ENCODE measurements at places on chromosomes 4 and X. TPM values are rescaled to one million over a fixed set of nuclear protein-coding genes. Genes with fewer than 3 reads are reported as not detected.

DNA sequence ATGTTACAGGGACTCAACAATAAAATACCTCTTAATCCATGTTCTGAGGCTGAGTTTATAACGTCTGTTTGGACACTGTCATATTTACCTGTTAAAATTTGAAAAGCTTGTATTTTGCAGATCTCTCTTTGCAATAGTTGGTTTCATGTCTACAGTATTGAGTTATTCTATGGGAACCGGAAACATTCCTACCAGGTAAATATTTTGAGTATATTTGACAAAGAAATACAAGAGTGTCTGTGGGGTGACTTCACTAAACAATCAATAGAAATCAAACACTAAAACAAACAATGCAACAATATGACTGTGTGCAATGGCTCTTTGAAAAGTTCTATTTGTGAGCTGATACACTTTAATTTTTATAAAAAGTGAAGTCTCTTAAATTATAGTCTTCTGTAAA lies 47.7 kb upstream of the CXCL8 start:
- H3K4me1 ChIP-seq, result no peaks in the 10 kb centered on the region
- DNase-seq, result no peak
- H3K4me3 ChIP-seq, result no peak overlapping the region
- H3K27ac ChIP-seq, result no peak overlapping the region

DNA sequence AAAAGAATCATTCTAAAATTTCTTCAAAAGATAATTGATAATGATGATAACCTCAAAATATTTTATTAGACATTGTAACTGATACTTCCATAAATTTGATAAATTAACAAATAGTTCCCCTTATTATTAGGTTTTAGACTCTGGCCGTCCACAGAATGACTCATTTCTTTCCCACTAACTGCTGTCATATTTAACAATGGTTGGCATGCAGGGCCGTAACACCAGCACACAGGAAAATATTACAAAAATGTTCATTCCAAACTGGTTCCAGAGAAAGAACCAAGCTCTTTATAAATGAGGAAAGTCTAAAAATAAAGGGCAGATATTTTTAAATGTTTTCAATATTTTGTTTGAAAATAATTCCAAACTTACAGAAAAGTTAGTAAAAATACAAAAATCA lies 28.2 kb downstream of the WDFY3 start:
- peak overlapping the region; percentile 51 for H3K27ac ChIP-seq
- peaks cover 31% of the 10 kb centered on the region for H3K4me1 ChIP-seq
- H3K4me3 ChIP-seq, result no peak overlapping the region

DNA sequence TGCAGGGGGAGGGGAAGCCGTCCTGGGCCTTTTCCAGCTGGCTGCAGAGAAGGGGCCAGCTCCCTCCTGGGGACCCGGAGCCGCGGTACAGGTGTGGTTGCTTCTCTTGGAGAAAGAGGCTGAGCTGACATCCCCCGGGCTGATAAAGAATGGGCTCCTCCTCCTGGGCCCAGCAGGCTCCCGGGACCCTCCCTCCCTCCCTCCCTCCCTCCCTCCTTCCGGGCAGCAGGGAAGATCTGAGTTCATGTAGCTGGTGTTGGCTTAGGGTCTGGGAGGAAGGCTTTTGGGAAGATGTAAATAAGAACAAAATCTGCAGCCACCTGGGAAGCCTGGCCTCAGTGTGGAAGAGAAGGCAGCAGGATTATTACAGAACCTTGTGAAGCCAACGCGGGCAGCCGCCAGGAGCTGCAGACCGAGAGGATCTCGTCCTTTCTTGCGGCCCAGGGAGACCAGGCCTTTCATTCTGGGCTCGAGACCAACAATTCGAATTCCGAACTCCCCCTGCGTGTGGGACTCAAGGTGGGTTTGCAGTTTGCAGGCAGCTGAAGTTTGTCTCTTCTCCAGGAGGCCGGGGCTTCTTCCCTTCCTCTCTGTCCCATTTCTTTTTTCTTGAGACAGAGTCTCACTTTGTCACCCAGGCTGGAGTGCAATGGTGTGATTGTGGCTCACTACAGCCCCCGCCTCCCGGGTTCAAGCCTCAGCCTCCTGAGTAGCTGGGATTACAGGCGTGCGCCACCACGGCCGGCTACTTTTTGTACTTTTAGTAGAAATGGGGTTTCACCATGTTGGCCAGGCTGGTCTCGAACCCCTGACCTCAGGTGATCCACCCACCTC lies at the start of gene PLCXD1:
Gene PLCXD1, plus strand, starts transcription at position 216 of the 834 bp plus-strand sequence. CDS start 2,807 bp downstream, outside the sequence.
- peak; percentile 52 for DNase-seq
- peaks cover 8% of the 10 kb centered on the region for H3K27me3 ChIP-seq
- peaks cover 17% of the 10 kb centered on the region for H3K36me3 ChIP-seq
- H3K27ac ChIP-seq, result peak within 1 kb of the TSS; percentile 65
- H3K4me3 ChIP-seq, result peak within 1 kb of the TSS; percentile 37

The GAB1 gene
- total RNA-seq, result 59.2 TPM

DNA sequence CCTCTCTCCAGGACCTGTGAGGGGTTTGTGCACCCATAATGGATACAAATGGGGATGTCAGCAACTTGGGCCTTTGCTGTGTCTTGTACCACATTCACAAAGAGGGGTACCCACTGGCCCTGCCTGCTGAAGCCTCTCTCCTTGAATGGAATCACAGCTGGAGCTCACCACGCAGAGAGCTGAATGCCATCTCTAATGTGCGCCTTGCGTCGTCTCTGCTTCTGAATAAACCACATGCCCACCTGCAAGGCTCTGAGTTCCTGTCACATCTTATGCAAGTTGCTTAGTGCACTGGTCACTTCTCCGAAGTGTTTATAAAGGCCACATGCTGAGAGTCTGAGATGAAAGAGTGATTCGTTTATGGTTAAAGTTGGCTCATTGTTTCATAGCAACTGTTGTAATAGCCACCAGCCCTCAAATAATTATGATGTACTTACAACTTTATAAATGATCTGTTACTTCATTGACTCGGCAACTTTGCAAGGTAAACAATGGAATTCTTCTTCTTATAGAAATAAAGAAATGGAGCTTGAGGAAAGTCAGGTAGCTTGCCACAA lies 6.2 kb upstream of the PUDP start:
- no peak overlapping the region for H3K27ac ChIP-seq
- no peaks in the 10 kb centered on the region for H3K27me3 ChIP-seq
- DNase-seq, result no peak
- H3K4me3 ChIP-seq, result no peak overlapping the region
- no peaks in the 10 kb centered on the region for H3K36me3 ChIP-seq
- no peaks in the 10 kb centered on the region for H3K4me1 ChIP-seq

The FRMD7 gene
- not detected for total RNA-seq

DNA sequence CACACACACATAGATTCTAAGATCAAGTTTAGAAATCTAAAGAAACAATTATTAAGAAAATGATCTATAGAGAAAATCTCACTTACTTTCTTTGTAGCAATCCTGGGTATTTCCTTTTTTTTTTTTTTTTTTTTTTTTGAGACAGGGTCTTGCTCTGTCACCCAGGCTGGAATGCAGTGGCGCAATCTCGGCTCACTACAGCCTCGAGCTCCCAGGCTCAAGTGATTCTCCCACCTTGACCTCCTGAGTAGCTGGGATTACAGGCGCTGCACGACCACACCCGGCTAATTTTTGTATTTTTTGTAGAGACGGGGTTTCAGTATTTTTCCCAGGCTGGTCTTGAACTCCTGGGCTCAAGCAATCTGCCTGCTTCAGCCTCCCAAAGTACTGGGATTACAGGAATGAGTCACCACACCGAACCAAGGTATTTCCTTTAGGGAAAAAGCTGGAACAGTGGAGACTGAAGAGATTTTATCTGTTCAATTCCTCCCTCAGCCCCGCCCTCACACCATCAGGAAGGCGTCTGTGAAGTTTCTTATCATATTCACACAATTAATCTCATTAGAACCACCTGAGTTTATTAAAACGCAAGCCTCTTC lies at the start of gene TRIML2:
Gene TRIML2, minus strand, starts transcription at position 447 of the 599 bp plus-strand sequence. CDS start 4,235 bp downstream, outside the sequence.
- H3K27ac ChIP-seq, result no peak within 1 kb of the TSS
- no peaks in the 10 kb centered on the region for H3K27me3 ChIP-seq
- H3K4me1 ChIP-seq, result no peaks in the 10 kb centered on the region
- no peak for DNase-seq
- no peaks in the 10 kb centered on the region for H3K36me3 ChIP-seq
- no peak within 1 kb of the TSS for H3K4me3 ChIP-seq

DNA sequence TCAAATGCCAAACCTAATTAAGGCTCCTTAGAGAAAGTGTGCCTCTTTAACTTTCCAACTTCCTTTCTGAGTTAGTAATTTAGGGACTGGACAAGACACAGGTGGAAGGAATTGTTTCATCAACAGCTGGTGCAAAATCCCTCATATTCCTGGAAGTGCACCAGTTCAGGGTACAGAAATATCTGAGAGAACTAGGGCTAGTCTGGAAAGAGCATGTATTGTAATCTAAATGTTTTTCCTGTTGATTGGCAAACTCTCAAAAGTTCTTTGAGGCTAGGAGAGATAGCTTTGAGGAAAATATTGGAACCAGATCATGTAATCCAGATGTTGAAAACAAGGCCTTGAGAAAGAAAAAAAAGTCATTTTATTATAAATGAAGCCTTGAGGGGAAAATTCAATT lies 98.1 kb upstream of the C1GALT1C1 start:
- no peak overlapping the region for H3K27ac ChIP-seq
- DNase-seq, result no peak
- no peaks in the 10 kb centered on the region for H3K27me3 ChIP-seq
- H3K4me3 ChIP-seq, result no peak overlapping the region

DNA sequence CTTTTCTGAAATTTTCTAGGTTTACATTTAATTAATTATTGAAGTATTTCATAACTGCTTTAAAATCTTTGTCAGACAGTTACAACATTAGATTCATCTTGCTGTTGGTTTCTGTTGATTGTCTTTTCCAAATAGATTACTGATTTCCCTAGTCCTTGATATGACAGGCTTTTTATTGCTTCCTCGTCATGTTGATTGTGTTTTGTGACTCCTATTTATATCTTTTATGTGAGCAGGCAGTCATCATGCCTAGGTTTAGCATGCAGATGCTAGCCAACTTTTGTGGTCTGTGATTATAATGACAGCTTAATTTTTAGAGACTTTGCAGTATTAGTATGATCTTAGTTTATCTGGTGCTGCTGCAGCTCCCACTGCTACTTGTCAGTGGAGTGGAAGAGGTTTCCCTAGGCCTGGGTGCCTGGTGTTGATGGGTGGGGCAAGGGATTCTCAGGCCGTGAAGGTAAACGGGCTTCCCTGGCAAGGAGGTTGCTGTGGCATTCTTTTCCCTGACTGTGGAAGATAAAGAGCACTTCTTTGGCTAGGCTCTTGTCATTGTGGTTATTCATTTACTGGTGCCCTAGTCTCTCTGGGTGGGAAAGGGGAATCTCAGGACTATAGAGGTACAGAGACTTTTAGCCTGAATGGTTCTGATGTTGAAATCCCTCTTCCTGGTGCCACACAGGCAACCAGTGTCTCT lies 65.7 kb downstream of the SERPINA7 start:
- no peak overlapping the region for H3K4me3 ChIP-seq
- H3K27me3 ChIP-seq, result no peaks in the 10 kb centered on the region
- H3K27ac ChIP-seq, result no peak overlapping the region
- no peaks in the 10 kb centered on the region for H3K36me3 ChIP-seq

The PAGE1 gene
- not detected for total RNA-seq

The PCDH18 gene
- total RNA-seq, result 108 TPM

The PHKA1 gene
- 6.1 TPM for total RNA-seq

The OPN1LW gene
- not detected for total RNA-seq

GRCh38 chrX:38804682-38805431 lies 3.6 kb downstream of the MID1IP1 start:
- DNase-seq, result peak; percentile 65
- H3K4me1 ChIP-seq, result peaks cover 24% of the 10 kb centered on the region
- H3K27me3 ChIP-seq, result no peaks in the 10 kb centered on the region
- peak overlapping the region; percentile 78 for H3K4me3 ChIP-seq
- peak overlapping the region; percentile 90 for H3K27ac ChIP-seq
- H3K36me3 ChIP-seq, result no peaks in the 10 kb centered on the region
